ENCODE measurements at places on chromosomes 3 and 15.

DNA sequence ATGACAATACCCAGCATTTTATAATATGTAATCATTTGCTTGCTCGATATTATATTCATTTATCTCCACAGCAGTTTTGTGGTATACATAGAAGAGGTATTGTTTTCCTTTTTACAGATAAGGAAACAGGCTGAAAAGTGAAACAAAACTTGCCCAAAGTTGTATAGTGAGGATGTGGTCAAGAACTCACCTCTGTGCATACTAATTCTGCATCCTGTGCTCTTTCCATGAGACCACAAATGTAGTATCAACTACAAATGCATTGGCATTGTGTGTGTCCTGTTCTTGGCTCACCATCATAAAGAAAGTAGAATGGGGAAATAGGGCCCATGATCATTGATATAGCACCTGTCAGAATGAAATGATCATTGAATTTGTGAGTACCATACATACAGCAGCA lies 167.3 kb downstream of the NECTIN3 start:
- no peak for DNase-seq

DNA sequence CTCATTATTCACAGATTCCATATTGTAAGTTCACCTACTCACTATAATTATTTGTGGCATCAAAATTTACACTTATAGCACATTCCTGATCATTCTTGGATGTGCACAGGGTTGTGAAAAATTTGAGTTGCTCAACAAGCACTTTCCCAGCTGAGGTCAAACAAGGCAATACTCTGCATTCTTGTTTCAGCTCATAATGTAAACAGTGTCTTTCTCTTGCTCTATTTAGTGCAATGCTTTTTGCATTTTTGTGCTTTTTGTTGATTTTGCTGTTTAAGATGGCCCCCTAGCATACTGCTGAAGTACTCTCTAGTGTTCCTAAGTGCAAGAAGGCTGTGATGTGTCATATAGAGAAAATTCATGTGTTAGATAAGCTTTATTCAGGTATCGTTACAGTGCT lies 66.7 kb upstream of the TNIK start:
- DNase-seq: no peak

- DNase-seq: no peak
These were observed 184.6 kb downstream of the ATP10A start for GRCh38 chr15:25678500-25678855.

- DNase-seq: no peak
These were observed 61.5 kb upstream of the ULK4 start for GRCh38 chr3:42023380-42023779.

GRCh38 chr3:186464424-186465093 lies 79.6 kb downstream of the CRYGS start:
- no peak for DNase-seq

DNA sequence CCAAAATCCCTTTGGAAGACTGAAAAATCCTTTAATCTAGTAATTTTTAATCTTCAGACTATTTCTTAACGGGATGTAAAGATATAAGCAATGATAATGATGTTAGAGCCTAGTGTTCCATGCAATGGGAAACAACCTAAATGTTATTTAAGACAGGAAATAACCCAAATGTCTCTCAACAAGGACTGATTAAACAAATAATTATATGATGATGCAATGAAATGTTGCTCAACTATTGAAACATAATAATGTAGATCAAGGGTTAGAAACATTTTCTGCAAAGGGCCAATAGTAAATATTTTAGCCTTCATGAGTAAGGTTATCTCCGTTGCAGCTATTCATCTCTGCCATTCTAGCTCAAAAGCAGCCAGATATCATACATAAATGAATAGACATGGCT lies 275.4 kb downstream of the NEK10 start:
- DNase-seq: no peak

GRCh38 chr15:59420108-59420507 lies 17.9 kb upstream of the FAM81A start:
- DNase-seq: no peak

DNA sequence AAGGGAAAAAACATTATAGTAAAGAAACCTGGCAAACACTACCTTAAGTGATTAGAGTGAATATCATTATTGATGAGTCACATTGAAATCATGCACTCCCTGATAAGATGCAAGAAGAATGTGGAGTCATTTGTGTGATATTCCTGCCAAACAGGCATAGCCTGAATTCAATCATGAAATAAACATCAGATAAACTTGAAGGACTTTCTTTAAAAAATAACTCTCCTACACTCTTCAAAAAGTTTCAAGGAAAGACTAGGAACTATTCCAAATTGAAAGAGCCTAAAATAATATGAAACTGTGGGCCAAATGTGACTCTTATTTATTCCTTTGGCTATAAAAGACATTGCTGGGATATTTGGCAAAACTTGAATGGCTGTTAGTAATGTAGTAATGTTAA lies 625.7 kb upstream of the LMCD1 start:
- no peak for DNase-seq

DNA sequence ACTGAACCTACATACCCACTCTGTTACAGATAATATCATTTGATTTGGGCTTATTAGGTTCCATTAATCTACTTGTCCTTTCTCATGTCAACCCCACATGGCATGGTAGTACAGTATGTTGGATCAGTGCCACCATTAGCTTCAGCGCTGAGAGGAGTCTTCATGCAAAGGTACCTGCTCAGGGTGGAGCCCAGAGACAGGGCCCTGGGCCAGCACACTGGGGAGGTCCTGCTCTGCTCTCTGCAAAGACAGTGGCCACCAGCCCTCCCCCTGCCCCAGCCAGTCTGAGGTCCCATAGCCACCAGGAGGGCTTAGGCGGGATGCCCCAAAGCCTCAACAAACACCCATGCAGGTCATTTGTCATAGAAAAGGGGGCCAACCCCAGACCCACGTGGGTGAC lies 71.0 kb downstream of the ATP10A start:
- DNase-seq: no peak

- peak; percentile 55 for DNase-seq
These were observed 1.0 kb downstream of the SPTBN5 start for GRCh38 chr15:41892621-41893421.

GRCh38 chr15:43104426-43104825 lies 1.4 kb downstream of the UBR1 start:
- no peak for DNase-seq

GRCh38 chr3:11826628-11827265 lies 19.9 kb downstream of the TAMM41 start:
- no peak for DNase-seq

DNA sequence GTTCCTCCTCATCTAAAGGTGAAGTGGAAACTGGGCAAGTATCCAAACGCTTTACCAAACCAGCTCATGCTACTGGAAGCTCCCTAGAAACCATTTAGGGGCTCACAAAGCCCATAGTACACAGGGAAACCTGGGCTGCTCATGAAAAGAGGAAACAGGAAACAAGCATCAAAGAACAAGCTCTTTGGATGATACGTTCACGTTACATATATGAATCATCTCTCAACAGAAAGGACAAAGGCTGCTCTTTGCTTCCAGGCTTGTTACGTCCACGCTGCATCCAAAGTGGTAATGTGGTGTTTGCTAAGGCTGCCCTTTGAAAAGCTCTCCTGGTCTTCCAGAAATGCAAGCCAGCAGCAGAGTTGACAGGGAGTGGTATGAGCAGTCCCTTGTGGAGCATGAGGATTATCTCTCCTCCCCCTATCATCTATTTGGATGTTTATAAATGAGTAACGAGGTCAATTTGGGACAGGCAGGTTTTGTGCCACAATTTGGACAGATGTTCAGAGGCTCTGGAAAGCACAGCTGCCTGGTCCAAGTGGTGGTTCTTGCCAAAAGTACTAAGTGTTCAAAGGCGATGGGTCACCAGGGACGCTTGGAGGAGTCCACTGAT lies 98.0 kb upstream of the RORA start:
- no peak for DNase-seq

GRCh38 chr15:75022783-75023180 lies 608 bp upstream of the PPCDC start:
- no peak for DNase-seq

DNA sequence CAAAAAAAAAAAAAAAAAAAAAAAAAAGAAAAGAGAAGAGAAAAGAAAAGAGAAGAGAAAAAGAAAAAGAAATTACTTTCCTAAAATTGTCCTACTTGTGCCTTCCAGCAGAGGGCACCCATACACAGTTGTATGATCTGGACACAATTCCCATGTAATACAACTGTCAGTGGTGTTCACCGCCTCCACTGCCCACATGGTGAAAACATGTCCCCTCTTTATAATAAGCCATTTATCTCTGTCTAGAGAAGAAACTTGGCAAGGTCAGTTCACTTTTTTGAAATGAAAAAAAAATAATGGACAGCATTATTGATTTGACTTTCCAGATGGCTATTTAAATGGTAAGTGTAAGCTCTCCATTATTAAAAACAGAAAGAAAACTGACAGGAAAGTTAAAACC lies 459.4 kb downstream of the GBE1 start:
- no peak for DNase-seq

DNA sequence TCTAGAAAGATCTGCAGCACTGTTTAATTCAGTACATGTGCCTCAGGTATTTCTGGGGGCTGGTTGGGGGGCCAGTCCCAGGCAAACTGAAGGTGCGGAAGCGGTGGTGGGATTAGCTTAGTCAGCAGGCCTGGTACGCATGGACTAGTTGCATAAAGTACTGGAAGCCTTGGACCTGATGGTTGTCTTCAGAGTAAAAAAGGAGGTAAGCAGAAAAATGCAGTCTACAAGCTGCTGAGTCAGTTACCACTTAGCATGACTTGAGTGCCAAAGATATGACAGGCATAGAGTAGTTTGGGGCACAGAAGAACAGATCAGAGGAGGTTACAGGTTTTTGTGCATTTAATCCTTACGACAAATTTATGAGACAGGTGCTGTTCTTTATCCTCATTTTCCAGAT lies 19.9 kb upstream of the GOLGA8J start:
- no peak for DNase-seq

DNA sequence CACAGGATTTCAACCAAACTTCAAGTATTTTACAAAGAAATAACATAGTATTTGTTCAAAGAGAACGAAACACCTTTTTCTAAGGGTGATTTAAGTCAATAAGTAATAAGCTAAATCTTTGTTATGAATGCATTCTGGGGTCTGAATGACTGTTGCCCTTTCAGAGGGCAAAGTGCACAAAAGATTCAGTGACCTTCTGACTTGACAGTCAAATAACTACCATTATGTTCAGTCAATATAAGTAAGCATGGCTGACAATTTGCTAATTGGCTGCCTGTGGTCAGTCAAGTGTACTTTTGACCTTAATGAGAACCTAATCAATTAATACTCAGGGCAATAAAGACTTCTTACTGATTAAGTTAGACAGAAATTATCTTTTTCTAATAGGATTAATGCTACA lies 133.1 kb upstream of the NANOGP8 start:
- DNase-seq: no peak

- DNase-seq: no peak
These were observed 289.0 kb downstream of the TLE3 start for GRCh38 chr15:69808756-69809155.

- DNase-seq: no peak
These were observed 29.7 kb downstream of the CRYGS start for GRCh38 chr3:186514296-186515002.

DNA sequence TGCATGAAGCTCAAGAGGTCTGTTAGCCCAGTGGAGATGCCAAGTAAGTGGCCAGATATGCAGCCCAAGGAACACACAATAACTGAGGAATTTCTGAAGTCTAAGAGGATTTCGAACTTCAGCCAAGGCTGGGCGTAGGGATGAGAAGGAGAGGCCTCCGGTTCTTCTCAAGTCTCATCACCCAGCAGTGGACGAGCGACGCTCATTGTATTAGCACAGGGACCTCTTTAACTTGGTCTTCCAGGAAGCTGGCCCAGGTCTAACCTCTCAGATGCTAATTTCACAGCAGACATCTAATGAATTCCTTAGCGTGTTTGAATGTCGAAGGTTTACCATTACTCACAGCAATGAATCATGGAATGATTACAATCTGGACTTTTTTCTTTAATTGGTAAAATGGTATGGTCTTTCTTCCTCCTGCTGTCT lies 85.0 kb downstream of the HES1 start:
- no peak for DNase-seq

DNA sequence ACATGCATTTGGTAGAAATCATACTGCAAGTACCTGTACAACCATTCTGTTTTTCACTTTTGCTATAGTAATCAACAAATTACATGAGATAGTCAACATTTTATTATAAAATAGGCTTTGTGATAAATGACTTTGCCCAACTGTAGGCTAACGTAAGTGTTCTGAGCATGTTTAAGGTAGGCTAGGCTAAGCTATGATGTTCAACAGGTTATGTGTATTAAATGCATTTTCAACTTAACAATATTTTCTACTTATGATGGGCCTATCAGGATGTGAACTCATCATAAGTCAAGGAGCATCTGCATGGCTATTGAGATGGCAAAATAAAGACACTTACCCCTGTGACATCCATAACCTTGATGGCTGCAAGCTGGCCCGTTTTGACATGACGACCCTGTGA lies 201.3 kb upstream of the SLC2A2 start:
- DNase-seq: no peak

GRCh38 chr15:72782274-72783003 lies 1.1 kb downstream of the ADPGK start:
- DNase-seq: no peak

- no peak for DNase-seq
These were observed 24.9 kb downstream of the TTC14 start for GRCh38 chr3:180626844-180627243.

- DNase-seq: peak; percentile 74
These were observed 16.8 kb upstream of the CHD2 start for GRCh38 chr15:92883163-92883875.

- DNase-seq: no peak
These were observed at the start of gene ARNT2 for GRCh38 chr15:80404057-80404760. ARNT2 (plus strand) TSS chr15:80404382; CDS start chr15:80404516, 134 bp downstream.

DNA sequence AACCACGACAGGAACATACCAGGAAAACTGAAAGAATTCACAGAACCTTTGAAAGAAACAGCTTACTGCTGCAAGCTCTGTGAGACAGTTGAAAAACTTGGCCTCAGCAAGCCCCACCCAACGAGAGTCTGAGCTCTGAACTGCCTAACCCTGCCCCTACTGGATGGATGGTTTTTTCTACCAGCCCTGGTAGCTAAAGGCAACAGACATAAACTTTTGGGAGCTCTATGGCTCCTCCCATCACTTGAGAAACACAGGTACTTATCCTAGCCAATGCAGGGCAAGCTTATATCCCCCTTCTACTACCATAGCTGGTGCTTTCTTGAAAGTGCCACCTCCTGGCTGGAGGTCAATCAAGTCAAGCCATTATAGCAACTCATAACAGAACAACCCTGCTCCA lies 471.8 kb downstream of the GRM7 start:
- no peak for DNase-seq

DNA sequence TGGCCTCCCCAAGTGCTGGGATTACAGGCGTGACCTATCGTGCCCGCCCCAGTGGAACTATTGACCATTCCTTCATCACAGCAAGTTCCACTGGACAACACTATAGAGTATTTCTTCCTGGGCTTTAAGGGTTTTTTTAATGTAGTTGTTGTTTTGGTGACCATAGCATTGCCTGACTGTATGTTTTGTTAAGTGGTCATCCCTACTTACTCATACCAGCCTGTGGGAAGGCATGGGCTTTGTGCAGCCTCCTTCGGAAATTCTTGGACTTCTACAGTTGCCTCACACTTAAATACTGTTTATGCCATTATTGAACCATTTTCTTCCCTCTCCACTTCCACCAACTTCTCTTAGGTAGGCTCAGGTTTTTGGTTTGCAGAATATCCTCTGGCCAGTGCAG lies 19.9 kb upstream of the ALPK3 start:
- no peak for DNase-seq

Measured in activated T-cell treated with anti-CD3 and anti-CD28 coated beads, Interleukin-2, amount 50 U/mL, for 24 hours (primary cell).